ENCODE measurements at places on chromosomes 13 and 19. TPM values are rescaled to one million over a fixed set of nuclear protein-coding genes. Genes with fewer than 3 reads are reported as not detected.

DNA sequence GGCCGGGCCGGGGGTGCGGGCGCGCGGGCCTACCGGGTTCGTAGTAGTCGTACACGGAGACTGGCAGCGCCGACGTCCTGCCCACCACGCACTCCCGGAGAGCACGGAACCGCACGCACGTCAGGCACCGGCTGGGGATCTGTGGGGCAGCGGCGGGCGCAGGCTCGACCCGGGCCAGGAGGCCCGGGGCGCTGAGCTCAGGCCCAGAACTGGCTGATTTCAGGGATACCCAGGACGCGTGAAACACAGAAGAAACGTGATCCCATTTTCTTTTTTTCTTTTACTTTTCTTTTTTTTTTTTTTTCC is 9.0 kb downstream of the F2RL3 start:
- H3K4me3 ChIP-seq, result peak overlapping the region; percentile 68
- DNase-seq, result no peak

DNA sequence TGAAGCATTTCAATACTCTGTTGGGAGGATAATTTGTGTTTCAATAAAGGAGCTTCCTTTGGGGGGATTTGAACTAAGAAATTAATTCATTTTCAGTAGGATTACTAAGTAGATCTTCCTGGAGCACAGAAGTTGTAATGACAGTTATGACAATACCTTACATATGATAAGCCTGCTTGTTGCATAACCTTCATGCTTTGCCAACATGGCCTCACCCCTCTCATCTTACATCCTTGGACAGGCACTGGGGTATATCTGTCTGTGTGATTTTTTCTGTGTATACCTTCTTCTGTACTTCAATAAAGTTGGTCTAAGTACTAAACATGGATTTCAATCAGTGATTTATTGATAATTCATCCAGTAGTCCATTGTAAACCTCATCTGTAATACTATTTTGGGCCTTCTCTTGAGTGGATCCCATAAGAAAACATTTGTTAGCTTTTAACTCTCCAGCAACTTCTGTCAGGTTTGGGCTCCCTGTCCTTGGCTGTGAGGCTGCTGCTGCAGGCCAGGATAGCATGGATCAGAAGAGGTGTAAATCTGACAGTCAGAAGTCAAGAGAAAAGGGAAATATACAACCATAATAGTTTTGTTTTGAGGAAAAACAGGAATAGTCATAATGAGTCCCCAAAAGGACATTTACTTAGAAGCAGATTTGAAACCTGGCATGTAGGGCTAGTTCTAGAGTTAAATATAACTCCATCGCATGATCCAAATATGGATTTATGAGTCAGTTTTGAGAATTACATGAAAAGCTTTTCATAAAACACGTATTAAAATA is 422.2 kb downstream of the KLF5 start:
- H3K4me1 ChIP-seq, result no peaks in the 10 kb centered on the region
- no peak for DNase-seq
- no peak overlapping the region for H3K27ac ChIP-seq
- H3K27me3 ChIP-seq, result no peaks in the 10 kb centered on the region
- no peak overlapping the region for H3K4me3 ChIP-seq

DNA sequence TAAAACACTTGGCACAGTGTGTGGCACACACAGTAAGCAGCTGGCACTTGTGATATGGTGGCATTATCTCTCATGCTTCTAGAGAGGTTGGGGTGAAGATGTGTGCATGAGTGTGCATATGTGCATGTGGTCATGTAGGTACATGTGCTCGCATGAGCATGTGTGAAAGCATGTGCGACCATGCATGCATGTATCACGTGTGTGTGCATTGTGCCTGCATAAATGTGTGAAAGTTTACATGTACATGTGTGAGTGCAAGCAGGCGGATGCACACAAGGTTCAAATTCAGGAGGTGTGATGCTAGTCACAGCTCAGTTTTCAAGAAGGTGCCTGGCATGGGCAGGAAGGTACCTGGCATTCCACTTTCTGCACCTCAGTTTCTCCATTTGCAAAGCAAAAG is 59.0 kb upstream of the UQCRFS1 start:
- H3K27me3 ChIP-seq, result peaks cover 5% of the 10 kb centered on the region
- peaks cover 2% of the 10 kb centered on the region for H3K4me1 ChIP-seq
- no peak overlapping the region for H3K27ac ChIP-seq
- no peak overlapping the region for H3K4me3 ChIP-seq
- DNase-seq, result no peak

DNA sequence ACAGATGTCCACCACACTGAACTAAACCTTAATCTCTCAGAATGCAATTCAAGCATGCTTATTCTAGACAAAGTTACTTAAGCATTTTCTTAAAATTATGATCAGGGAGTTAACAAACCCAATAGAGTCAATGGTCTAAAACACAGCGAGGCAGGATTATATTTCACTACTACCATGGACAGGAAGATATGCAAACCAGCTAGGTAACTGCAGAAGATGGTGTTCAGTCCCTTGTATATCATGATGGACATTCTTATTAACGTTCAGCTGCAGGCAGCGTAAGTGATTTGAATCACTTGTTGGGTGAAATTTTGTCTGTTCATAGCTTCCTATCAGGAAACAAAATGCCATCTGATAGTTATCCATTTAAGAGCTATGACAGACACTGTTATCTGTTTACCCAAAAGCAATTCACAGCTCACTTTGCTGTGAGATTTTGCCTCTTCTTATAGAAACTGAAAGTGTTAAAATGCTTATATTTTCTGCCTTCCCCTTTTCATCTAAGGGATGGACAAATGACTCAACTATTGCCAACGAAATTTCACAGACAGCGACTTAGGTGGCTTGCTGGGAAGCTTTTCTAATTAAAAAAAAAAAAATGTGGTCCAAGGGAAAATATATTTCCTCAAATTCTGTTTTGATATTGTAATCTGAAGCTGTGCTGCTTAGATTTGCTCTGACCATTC is 591.9 kb downstream of the DACH1 start:
- no peak overlapping the region for H3K4me3 ChIP-seq
- no peaks in the 10 kb centered on the region for H3K36me3 ChIP-seq
- DNase-seq, result no peak
- H3K4me1 ChIP-seq, result no peaks in the 10 kb centered on the region
- H3K27me3 ChIP-seq, result no peaks in the 10 kb centered on the region

- H3K27me3 ChIP-seq, result peaks cover 8% of the 10 kb centered on the region
- H3K36me3 ChIP-seq, result no peaks in the 10 kb centered on the region
- H3K4me1 ChIP-seq, result no peaks in the 10 kb centered on the region
- no peak for DNase-seq
These were observed 28.3 kb downstream of the CNMD start for GRCh38 chr13:52711286-52711685.

- no peak overlapping the region for H3K27ac ChIP-seq
- no peaks in the 10 kb centered on the region for H3K4me1 ChIP-seq
- DNase-seq, result no peak
- no peak overlapping the region for H3K4me3 ChIP-seq
These were observed 19.1 kb downstream of the ZNF473 start for GRCh38 chr19:50044922-50045321.

DNA sequence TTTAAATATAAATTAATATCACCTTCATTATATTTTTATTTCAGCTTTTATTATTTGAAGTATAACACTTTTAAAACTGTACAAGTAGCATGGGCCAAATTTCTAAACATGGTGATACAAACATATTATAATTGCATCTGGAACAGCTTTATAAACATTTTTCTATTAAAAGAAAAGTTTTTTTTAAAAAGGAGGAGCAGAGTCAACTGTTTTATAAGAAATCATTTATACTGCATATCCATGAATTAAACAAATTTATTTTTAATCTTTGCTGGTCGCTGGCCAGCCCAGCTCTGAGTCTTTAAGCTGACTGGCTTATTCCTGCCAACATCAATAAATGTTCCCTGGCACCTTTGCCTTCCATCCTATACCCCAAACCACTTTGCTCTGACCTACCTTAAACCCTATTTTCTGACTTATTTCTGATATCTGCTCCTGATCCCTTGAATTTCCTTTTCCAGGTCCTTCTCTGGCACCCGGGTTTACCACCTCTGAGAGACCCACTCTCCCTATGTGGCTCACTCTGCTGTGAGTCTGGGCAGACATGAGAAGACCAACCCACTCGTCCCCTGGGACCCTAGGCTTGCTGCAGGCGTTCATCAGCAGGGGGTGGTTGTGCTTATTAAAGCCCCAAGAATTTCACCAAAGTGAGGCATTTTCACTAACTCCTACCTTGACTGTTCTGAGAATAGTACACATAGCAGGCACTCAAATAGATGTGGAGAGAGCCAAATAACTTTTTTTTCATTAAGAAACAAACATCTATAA is 220.3 kb downstream of the KLF12 start:
- no peak for DNase-seq
- H3K36me3 ChIP-seq, result no peaks in the 10 kb centered on the region
- H3K27me3 ChIP-seq, result no peaks in the 10 kb centered on the region
- no peak overlapping the region for H3K27ac ChIP-seq

DNA sequence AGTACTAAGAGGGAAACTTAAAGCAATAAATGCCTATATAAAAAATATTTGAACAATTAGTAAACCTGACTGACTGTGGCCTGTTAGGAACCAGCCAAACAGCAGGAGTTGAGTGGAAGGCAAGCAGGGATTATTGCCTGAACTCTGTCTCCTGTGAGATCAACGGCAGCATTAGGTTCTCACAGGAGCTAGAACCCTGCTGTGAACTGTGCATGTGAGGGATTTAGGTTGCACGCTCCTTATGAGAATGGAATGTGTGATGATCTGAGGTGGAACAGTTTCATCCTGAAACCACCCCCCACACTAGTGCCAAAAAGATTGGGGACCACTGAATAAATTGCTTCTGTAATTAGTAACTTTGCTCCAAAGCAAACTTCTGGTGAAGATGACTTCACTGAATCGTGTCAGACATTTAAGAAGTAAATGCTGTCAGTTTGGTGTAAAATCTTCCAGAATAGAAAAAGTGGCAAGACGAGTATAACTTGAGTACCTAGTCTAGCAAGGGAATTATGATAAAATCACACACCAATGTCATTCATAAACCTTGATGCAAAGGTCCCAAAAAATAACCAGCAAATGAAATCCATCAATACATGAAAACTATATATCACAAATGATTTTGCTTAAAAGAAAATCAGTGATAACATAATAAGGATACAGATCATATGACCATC is 53.8 kb downstream of the SLC6A16 start:
- H3K4me1 ChIP-seq, result peaks cover 3% of the 10 kb centered on the region
- peaks cover 12% of the 10 kb centered on the region for H3K27me3 ChIP-seq
- H3K4me3 ChIP-seq, result no peak overlapping the region
- no peaks in the 10 kb centered on the region for H3K36me3 ChIP-seq
- no peak for DNase-seq

GRCh38 chr19:45863840-45864628 is at the start of gene FOXA3:
TSS of gene FOXA3 (plus strand) at chr19:45864326. CDS start at chr19:45864457, 131 bp downstream.
- H3K4me1 ChIP-seq, result peaks cover 20% of the 10 kb centered on the region
- peak within 1 kb of the TSS; percentile 98 for H3K27ac ChIP-seq
- peak within 1 kb of the TSS; percentile 90 for H3K4me3 ChIP-seq
- H3K27me3 ChIP-seq, result peaks cover 29% of the 10 kb centered on the region
- H3K36me3 ChIP-seq, result peaks cover 14% of the 10 kb centered on the region

UNC13A gene
- total RNA-seq, result not detected

DNA sequence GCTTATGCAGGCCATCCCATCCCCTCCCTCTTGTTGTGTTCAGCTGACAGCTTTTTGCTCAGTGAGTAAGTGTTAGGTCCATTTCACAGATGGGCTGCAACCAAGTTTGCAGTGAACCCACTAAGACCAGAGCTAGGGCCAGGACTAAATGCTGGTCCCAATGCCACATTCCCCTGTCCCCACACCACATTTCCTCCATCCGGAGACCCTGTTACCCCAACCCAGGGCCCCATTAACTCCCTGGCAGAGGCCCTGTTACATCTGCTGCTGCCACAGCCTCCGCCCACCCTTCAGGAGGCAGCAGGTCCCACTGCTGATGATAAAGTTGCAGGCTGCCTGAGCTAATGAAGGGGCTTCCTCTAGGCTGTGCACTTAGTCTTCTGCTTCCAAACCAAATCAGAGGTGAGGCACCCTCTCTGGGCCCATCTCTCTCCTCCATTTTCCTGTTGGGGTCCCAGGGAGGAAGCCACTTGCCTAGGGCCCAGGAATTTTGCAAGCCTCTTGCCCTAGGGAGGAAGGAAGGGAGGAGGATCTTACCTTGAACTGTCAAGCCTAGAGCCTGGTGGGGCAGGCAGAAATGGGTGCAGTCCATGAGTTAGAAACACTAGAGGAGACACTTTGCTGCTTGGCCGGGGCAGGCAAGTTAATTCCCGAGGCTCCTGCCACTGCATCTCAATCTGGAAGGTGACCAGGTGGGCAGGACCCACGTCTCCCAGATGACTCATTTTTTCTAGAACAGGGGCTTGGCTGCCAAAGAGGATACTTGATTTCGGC is 3.4 kb upstream of the USF2 start:
- peaks cover 18% of the 10 kb centered on the region for H3K36me3 ChIP-seq
- H3K4me1 ChIP-seq, result peaks cover 8% of the 10 kb centered on the region
- peak overlapping the region; percentile 82 for H3K4me3 ChIP-seq

DNA sequence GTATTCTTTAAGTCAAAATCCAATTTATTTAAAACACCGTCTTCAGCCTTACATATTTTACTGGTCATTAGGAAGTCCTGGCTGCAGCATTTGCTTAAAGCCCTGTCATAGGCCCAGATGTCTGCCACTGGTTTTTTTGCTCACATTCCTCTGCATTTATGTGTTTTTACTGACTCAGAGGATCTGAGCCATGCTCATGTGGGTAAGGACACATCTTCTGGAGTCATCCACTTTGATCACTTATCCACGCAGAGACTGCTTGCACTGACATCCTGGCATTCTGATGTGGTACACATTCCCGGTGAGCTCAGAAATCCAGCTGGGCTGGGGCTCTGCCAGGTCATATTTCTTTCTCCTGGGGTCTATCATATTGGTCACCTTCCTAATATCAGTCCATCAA is 531.7 kb upstream of the ARGLU1 start:
- DNase-seq, result no peak
- H3K27me3 ChIP-seq, result no peaks in the 10 kb centered on the region
- no peak overlapping the region for H3K4me3 ChIP-seq
- no peak overlapping the region for H3K27ac ChIP-seq
- H3K36me3 ChIP-seq, result no peaks in the 10 kb centered on the region

DNA sequence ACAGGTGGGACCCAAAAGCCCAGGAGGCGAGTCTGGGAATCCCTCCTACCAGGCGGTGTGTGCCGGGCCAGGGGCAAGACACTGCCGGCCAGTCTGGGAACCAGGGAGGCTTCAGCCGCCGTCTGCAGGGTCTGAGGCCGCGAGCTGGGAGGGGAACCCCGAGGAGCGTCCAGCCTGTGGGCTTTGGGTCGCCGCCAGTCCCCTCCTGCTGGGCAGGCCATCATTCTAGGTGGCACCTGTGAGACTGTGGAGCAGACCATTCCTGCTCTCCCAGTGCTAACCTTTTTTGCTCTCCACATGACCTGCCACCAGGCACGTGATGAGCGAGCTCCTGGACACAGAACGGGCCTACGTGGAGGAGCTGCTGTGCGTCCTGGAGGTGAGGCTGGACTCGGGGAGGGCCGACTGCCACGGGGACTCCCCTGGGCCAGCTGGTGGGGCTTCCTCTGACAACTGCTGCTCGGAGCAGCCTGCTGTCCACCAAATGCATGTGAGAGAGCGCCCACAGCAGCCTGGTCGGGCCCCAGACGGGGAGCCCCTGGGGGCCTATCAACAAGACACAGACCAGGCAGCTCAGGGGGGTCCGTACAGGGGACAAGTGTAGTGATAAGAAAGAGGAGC is 24.6 kb upstream of the F7 start:
- H3K27ac ChIP-seq, result no peak overlapping the region
- H3K4me1 ChIP-seq, result no peaks in the 10 kb centered on the region
- H3K36me3 ChIP-seq, result no peaks in the 10 kb centered on the region
- H3K4me3 ChIP-seq, result no peak overlapping the region

GRCh38 chr13:60019119-60019993 is 144.4 kb downstream of the DIAPH3 start:
- H3K27ac ChIP-seq, result no peak overlapping the region
- no peak for DNase-seq
- no peaks in the 10 kb centered on the region for H3K27me3 ChIP-seq
- H3K4me1 ChIP-seq, result peaks cover 49% of the 10 kb centered on the region
- H3K36me3 ChIP-seq, result peaks cover 31% of the 10 kb centered on the region
- peak overlapping the region; percentile 30 for H3K4me3 ChIP-seq

Measured in activated T-helper 2 cell treated with anti-CD3 and anti-CD28 coated beads, Interferon-gamma antibody, Interleukin-2, Interleukin-4, amounts not matched to agents 10 μg/mL and 5 μg/mL and 100 μg/mL, durations not matched to agents 14 hours and 24 hours and 36 hours (primary cell).